ENCODE measurements at places on chromosomes 11 and 22.

DNA sequence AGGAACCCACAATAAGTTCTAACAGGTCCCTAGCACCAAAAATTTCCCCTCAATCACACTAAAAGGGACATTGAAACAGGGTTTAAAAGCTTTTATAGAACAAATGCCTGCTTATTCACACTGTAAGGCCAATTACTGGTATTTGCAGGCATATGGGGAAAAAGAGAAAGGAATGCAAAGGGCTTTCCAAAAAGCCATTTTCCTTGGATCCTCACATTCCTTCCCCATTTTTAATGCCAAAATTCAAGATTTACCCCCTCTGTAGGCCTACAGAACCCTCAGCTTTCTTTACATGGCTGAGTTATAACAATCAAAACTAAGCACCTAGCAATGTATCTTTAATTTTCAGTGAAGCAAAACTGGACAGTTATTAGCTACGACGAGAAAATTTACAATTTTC lies 102.0 kb downstream of the SBF2 start:
- no peak for DNase-seq

DNA sequence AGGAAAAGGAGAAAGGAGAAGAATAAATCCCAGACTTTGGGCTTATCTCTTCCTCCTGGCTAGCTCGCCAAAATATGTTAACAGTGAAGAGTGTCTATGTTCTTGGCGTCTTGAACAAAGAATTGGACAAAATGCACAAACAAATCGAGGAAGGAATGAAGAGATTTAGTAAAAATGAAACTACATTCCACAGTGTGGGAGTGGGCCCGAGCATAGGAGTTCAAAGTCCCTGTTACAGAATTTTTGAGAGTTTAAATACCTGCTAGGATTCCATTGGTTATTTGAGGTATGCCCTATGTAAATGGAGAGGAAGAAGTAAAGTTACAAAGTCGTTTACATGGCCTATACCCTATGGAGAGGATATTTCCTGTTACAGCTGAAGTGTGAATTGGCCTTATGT lies 525.1 kb upstream of the CNTN5 start:
- DNase-seq: no peak

DNA sequence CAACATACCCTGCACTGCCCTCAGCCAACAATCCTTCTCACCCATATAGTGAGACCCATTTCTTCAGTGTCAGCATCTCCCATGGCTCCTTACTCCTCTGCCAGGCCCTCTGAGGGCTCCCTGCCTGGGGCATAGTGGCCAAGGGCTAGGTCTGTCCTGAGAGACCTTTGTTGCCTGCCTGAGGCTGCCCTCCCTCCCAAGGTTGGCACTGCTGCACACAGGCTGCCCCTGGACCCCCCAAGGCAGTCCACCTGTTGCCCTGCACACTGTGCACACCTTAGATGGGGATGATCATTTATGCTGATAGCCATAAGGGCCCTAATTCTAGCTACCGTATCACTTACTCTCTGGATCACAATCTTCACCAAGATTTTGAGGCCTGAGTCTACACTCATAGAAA lies 57.0 kb upstream of the SUSD2 start:
- DNase-seq: no peak

GRCh38 chr11:4185561-4185960 lies 91.0 kb downstream of the RRM1 start:
- no peak for DNase-seq

DNA sequence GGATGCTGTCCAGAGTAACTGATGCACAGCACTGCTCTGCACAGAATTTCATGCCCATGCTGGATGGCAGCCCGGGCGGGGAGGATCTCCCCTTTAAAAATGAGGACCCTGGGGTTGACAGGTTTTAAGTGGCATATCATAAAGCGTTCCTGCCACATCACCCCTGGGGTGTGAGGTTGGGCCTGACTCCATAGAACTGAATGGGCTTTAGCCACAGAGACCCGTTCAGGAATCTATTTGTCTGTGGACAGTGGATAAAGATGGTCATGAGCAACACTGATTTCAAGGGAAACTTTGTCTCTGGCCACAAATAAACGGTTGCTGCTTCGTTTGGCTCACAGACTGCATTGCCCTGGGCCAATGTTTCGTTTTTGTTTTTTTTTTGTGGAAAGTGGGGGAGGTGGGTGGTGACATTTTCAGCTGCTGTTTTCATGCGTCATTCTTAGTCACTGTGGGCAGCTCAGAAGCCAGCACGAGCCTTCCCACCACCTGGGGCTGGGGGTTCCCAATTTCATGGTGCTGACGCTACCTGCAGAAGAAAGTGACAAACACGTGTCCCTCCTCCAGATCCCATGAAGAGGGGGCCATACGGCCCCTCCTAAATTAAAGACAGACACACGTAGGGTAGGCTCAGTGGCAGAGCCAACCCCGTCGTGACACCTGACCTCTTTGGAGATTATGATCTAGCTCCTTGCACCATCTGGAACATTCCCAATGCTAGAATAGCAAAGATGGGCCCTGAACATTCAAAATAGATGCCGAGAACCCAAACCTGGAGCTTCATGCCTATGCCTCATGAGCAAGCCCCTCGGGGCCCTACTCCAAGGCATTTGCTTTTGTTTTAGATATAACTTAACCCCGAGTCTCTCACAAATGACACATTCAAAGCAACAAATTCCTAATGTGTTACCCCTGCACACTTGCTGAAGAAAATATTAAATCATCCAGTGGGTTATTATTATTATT lies 54.8 kb upstream of the PHF21B start:
- no peak for DNase-seq

Measured in hippocampal formation (tissue), 2 donors.